ENCODE measurements at places on chromosomes 1 and 21.

GRCh38 chr21:45493401-45494001 is 48.7 kb downstream of the SLC19A1 start:
- no peak for DNase-seq

DNA sequence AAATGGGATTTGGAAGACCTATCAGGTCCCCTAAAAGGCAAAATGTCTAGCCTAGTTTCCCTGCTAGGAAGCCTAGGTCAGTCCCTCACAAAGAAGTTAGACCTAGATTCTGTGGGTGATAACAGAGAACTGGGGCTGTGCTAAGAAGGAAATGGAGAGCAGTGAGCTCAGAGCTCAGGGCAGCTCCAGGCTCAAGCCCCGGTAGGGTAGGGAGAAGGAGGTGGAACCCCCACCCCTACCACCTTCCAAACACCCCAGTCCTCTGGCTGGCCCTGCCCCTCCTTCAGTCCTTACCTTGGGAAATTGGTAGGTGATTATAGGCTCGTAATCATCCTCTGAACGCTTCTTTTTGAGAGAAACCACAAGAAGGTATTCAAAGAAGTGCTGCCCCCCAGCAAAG is 1.1 kb downstream of the DENND2D start:
- no peak for DNase-seq

DNA sequence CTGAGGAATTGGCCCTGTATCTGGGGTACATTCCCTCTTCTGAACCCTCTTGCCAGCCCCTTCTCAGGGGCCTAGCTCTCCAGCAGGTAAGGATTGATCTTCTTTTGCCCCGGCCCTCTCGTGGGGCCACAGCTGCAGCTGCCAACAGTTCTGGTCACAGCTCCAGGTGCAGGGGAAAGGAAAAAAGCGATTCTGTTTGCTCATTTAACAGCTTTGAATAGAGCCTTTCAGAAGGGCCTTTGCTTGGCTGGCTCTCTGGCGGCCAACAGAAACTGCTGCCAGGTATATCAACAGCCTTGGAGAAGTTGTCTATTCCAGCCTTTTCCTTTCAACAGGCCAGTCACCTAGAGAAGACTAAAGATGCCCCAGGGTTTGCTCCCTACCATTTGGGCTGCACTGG is 16.1 kb upstream of the FMOD start:
- DNase-seq: no peak

DNA sequence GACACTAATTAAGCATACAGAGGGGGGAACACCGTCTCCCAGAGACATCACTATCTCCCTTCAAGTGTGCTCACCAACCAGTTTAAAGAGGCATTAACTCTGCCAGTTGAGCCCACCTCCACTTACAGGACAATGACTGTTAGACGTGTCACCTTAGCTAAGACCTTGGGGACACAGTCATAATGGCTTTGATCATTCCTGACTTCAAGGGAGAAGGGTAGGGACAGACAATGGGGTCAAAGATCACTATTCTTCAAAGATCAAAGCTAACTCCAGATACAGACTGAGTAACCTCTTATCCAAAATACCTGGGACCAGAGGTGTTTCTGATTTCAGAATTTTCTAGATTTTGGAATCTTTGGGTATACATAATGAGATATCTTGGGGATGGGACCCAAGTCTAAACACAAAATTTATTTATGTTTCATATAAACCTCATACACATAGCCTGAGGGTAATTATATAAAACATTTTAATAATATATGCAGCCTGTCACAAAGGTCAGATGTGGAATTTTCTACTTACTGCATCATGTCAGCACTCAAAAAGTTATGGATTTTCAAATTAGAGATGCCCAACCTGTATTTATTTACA is 246.1 kb downstream of the SLC45A1 start:
- no peak for DNase-seq

GRCh38 chr1:80656641-80657040 is 1144.1 kb upstream of the ADGRL2 start:
- DNase-seq: no peak

DNA sequence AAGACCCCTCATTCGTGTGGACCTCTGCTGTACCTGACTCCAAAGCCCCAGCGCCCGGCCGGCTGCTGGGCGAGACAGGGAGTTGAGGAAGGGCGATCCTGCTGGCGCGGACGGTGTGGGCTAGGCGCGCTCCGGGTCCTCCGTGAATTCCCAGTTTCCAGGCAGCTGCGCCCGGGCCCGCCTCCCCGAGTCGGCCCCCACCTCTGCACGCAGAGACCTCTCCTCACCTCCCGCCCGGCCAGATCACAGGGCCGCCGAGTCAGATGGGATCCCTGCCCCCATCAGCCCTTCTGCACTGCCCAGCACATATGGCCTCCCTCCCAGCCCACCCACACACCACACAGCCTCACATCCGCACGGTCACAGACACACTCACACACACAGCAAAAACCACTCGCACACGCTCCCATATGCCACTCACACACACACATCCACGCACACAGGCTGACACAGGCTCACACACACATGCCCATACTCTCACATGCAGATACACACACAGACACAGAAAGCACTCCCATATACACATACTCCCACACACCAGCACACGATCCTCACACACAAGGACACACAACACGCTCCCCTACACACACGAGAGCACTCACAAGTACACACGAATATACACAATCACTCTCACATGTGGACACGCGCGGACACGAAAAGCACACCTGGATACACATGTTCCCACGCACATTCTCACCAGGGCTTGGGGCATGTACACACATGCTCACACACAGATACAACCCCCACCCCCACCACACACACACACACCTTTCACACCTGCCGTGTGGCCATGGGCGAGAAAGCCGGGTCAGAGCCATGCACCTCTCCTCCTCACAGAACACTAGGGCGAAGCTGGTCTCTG is 7.2 kb upstream of the GUCA2B start:
- DNase-seq: no peak

- DNase-seq: no peak
Observed at GRCh38 chr1:42946120-42946898, 12.4 kb downstream of the SLC2A1 start.

DNA sequence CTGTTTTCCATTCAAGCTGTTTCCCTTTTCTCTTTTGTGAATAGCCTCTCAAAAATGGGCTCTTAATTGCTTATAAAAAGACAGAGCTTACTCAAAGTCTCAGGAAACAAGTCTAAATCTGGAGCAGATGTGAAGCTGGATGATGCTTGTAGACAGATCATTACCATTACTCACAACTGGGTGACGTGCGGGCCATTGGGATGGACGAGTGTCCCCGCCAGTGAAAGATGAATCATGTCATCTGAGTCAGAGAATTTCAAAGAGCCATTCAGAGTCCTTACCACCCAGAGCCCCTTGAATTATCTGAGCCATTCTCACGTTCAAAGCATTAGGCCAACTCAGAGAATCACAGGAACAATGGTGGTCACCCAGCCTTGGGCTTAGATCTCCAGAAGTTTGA is 134.6 kb downstream of the HUNK start:
- DNase-seq: no peak

GRCh38 chr1:98410082-98410481 is 251.4 kb upstream of the SNX7 start:
- DNase-seq: no peak

- DNase-seq: no peak
Observed at GRCh38 chr1:193831465-193831864, 645.1 kb upstream of the B3GALT2 start.

DNA sequence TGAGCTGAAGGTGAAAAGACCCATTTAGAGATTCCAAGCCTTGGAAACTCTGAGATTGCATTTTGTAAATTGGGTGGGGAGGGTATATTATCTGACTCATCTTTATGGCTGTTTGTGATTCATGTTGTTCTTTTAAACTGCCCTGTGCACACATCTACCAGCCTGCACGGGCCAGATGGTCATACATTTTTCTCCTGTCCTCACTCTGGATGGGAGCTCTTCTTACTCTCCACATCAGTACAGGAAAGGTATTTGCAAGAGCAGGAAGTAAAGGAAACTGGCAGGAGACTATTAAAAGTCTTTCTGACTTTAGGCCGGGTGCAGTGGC is 14.3 kb upstream of the NMNAT2 start:
- DNase-seq: no peak

DNA sequence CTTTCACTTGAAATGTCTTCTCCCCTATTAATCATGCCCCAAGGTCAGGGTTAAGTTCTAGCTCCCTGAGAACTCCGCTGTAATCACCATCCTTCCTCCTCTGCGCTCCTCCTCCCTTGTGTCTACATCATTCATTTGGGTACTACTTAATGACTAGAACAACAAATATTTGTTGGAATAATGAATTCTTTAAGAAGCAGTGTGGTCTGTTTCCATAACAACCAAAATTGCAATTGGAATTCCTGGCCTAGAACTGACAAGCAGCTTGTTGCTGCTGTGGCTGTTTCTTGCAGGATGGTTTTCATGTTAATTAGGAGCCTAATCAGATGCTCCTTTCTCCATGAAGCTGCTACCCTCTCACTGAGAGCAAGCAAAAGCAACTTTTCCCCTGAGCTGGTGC is 192.5 kb downstream of the ZZZ3 start:
- DNase-seq: no peak

- DNase-seq: no peak
Observed at GRCh38 chr1:29551123-29551936, 315.0 kb downstream of the PTPRU start.

DNA sequence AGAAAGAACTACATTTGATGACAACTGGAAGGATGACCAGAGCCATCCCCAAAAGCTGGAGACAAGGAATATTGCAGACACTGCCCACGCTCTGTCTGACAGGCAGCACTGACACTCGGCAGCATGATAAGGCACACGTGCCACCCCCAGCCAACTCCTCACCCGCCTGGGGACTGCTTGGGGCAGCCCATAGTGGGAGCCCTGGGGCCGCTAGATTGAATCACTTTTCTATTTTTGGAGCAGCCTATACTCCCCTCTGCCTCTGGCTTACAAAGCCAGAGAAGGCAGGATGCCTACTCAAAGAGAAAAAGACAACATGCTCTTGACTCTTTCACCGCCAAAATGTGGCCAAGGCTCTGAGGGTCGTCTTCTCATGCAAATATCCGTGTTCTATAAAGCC is 1.3 kb downstream of the SMG5 start:
- DNase-seq: peak; percentile 69

GRCh38 chr1:14928412-14928811 is 225.1 kb upstream of the TMEM51 start:
- DNase-seq: no peak

- no peak for DNase-seq
Observed at GRCh38 chr1:4214826-4215225, 314.8 kb upstream of the C1orf174 start.

DNA sequence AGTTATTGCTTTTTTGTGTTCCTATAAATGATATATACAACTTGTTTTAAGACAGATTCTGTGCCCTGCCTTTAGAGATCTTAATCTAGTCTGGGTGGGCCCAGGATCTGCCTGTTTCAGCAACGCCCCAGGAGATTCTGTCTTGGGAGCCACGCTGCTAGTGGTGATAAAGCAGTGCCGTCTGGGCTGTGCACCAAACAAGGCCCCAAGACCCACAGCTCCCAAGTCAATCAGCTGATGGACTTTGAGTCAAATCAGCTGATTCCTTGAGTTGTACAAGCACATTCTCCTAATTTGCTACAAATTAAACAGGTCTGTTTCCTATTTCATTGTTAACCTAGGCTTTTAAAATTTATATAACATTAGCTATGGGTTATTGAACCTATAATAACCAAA is 15.7 kb upstream of the SLC44A3 start:
- DNase-seq: no peak

- DNase-seq: no peak
Observed at GRCh38 chr1:15477646-15478212, 1.8 kb downstream of the CELA2B start.

DNA sequence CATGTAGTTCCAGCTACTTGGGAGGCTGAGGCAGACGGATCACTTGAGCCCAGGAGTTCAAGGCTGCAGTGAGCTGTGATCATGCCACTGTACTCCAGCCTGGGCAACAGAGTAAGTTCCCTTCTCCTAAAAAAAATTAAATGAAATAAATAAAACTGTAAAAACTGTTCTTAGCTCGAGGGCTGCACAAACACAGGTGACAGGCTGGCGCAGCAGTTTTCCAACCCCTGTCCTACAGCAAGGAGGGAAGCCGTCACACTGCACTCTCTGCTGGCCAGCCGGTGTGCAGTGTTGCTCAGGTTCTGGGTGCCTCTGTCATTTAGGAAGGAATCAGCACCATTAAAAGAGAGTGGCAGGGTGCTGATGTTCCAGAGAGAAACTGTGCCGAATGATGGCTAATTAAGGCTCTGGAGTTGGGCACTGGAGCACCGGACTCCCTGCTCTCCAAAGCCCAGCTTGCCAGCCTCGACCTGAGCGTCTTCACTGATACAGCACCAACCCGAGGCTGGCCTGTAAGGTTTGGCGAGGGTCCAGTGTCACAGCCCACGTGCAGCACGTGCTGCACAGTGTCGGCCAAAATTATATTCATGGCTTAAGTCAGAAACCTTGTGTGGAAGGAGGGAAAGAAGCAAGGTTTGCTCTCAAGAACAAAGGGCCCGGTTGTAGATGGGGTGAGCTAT is 26.4 kb upstream of the KCNAB2 start:
- DNase-seq: no peak

DNA sequence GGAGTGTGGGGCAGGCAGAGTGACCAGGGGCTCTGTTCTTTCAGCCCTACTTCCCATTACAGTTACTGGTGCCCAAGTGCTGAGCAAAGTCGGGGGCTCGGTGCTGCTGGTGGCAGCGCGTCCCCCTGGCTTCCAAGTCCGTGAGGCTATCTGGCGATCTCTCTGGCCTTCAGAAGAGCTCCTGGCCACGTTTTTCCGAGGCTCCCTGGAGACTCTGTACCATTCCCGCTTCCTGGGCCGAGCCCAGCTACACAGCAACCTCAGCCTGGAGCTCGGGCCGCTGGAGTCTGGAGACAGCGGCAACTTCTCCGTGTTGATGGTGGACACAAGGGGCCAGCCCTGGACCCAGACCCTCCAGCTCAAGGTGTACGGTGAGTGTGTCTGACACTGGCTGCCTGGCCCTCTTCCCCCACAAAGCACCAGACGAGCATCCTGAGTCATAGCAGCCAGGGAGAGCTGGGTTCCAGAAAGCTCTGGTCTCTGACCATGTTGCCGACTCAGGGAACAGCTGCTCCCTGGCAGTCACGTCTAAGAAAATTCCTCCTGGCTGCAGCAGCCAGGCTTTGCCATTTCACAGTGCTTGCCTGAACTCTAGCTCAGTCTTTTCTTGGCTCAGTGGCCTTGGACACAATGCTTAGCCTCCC is 3.3 kb downstream of the SLAMF8 start:
- no peak for DNase-seq

DNA sequence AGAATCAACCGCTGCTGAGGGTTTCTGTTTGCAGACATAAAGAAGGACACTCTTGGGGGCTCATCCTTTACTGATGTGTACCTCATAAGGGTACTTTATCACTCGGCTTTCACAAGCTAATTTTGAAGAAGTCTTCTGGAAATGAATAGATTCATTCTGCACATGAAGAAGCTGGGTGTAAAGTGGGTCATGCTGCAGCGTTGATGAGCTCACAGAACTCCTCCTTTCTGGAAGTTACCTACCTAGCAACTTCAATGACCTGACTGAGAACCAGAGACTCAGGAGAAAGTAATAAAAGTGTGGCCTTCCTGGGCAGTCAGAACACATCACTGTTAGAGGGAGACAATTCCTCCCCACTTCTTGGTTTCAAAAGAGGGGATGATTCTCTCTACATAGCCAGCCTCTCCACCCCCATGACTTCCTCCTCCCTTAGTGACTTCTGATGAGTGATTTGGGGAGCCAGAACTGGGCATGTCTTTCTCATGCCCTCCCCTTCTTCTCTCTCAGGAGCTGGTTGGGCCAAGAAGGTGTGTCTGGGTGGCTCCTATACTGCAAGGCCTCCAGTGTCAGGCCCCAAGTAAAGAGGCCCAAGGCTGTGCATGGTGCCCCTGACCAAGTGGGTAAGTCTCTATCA is 27.0 kb downstream of the PCNX2 start:
- DNase-seq: peak; percentile 51
